ENCODE measurements at places on chromosomes 6 and 20.

GRCh38 chr6:44228433-44228832 is 5.0 kb downstream of the SLC29A1 start:
- DNase-seq: no peak

DNA sequence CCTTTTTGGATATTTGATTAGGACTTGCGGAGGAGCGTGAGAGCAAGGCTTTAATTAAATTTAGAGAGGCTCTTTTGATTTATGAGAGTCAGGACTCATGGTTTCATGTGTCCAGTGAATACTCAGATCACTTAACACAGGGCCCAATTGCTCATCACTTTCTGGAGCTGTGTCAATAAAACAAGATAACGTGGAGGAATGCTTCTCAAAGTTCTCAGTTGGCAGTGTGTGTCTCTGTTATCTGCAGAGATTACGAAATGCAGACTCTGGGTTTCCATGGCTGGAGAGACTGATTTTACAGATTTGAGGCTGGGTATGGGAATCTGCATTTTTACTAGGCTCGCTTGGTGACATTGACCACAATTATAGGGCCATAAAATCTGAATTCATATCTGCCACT is 335.8 kb upstream of the FLRT3 start:
- DNase-seq: no peak

DNA sequence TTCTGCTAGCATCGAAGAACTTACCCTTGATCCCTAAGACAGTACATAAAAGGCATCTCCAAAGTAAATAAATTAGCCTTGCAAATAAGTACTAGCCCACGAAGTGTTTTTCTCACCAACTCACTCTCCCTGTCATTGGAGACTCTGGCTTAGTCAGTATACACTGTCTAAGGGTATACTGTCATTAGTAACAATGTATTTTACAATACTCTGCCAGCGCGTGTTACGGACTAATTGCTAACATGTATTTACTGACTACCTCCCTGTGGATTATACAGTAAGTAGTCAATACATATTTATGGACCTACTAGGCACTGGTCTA is 72.1 kb downstream of the NFATC2 start:
- no peak for DNase-seq

- DNase-seq: no peak
Measured at GRCh38 chr20:34528921-34529297, 12.7 kb downstream of the DYNLRB1 start.

DNA sequence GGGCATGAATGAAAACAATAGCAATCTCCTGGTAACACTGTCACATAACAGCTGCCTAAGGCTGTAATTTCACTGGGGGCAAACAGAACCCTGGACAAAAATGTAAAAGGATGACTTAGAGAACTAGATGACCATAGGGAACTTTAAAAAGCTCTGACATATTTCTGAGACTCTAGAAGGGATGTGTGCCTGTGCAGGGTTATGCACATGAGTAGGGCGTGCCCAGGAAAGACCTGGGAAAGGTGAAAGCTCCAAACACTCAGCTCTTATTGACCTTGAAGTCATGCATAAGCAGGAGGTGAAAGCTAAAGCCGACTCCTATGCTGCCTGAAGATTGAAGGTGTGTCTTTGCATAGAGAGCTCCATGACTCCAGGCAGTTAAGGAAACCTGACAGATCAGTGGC is 118.4 kb upstream of the BTBD3 start:
- DNase-seq: no peak

- no peak for DNase-seq
Measured at GRCh38 chr6:43089874-43090558, 13.9 kb downstream of the PTK7 start.

DNA sequence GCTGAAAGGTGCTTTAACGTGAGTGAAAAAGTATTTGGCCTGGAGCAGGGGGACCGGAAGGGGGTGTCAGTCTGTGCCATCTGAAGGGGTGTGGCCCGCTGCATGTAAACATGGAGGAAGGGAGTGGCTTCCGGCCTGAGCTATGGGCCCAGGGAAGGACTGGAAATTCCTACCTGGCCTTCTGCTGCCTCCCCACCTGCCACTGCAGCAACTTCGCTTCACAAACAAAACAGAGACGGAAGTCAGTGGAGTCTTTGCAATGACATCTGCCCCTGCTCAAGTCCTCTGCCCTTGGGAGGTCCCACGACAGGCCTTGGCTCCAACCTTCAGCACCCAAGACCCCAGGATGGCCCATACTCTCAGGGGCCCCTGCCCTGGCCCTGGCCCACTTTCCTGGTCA is 28.1 kb upstream of the FOXP4 start:
- DNase-seq: no peak

DNA sequence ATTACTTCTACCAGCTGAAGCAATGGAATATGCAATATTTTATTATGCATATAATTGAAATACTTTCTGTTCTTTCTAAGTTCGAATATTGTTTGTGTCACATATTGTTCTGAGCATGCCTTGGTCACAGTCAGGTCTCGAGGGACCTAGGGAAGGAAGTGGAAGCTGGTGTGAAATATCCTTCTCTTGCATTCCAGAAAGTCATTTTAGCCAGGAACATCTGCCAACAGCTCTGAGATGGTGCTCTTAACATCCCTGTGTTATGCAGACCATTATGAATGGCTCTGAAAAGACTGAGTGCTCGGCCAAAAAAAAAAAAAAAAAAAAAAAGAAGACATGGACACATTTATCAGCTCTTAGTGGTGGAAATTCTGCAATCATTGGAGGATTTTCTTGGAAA is 132.7 kb upstream of the JAG1 start:
- no peak for DNase-seq

- no peak for DNase-seq
Measured at GRCh38 chr6:6699741-6700367, 111.3 kb downstream of the LY86 start.

DNA sequence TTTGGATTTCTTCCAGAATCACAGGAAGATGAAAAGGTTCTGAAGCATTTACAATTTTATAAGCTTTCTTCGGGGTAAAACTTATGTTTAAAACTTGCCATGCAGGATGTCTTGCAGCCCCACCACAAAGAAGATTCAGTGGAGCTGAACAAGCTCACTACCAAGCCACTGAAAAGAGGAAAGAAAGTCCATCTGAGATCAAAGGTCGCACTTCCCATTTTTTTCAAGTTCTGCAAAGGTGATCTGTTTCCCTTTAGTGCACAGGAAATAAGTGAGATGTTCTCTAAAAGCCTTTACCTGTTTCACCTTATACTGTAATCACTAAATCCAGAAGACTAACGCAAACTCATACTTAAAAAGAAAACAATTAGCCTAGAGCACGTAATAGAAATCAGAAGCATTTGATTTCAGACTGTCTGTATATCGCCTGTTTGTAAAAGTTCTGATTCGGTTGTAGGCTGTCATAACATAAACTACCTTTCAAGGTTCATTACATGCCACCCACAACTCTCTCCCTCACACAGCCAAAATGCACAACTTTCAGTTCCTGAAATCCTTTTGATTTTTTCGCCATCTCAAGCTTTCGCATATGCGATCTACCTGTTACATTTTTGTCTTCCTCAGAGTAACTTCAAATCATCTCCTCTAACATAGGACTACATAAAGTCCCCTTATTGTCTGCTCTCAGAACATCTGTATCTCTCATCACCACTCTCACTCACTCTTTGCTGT is 1.8 kb downstream of the ECHDC1 start:
- DNase-seq: peak; percentile 36

GRCh38 chr20:54152227-54153040 is 21.4 kb downstream of the CYP24A1 start:
- DNase-seq: no peak
